ENCODE measurements at places on chromosomes 6 and 20.
A peak's percentile ranks its signal among the peaks of the same experiment; 100 is the strongest.

DNA sequence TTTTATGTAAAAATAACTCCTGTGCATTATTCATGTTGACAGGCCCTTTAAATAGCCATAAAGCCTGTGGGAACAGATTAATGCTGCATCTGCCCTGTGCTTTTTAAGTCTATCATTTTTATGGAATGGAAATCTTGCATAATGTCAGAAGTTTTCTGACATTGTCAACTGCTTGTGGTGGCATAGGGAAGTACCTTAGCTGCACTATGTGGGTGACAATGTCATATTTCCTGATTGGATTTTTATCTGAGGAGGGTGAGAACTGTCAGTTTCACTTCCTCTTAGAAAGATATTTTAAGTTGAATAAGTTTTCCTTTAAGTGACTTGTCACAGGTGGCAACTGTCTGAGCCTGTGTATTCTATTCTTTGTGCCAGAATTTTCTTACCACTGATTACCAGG is 267.9 kb downstream of the PLCB1 start:
- no peak for DNase-seq

DNA sequence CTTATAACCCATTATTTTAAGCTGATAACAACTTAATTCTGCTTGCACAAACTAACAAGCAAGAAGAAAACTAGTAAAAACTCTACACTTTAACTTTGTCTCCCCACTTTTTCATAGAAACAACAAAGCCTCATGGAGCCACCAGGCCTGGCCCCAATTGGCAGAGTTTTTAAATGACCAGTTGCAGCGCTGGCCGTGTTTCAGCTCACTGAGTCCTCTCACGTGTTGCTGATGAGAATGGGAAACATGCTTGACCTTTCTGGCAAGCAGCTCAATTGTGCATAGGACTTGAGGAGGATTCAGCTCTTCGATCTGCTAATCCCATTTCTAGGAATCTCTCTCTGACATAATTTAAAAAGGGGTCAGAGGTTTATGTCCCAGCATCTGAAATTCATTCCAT is 24.5 kb upstream of the GRM4 start:
- DNase-seq: no peak

- no peak for DNase-seq
Observed at GRCh38 chr6:89047473-89047872, 33.1 kb upstream of the PNRC1 start.

DNA sequence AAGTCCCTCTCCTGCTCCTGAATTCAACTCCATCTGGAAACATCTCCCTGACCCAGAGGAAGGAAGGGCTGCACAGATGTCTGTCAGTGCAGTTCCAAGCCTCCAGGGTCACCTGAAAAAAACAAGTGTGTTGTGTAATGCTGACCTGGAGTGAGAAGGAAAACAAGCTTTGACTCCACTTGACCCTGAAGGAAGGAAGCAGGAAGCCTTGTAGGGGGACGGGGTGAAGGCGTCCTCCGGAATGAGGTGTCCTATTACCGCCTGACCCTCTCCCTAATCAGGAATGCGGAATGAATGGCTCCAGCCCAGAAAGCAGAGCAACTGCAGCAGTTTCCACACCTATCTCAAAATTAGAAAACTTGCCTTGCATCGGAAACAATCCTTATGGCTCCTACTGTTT is 13.9 kb upstream of the ADGRF5 start:
- no peak for DNase-seq

- DNase-seq: no peak
Observed at GRCh38 chr6:7471171-7471570, 70.3 kb upstream of the DSP start.

GRCh38 chr6:82097676-82098075 is 149.9 kb downstream of the IBTK start:
- no peak for DNase-seq

DNA sequence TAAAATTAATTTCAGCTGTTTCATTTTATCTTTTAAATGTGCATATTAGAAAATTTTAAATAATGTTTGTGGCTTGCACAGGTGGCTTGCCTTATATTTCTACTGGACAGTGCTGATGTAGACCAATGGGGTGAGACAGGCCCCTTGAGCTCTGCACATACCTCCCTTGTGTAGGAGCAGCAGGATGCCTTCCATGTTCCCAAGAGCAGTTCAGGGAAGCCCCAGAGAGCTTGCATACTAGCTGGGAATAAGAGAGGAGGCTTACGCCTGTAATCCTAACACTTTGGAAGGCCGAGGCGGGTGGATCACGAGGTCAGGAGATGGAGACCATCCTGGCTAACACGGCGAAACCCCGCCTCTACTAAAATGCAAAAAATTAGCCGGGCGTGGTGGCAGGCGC is 61.4 kb downstream of the RFPL4B start:
- DNase-seq: no peak

DNA sequence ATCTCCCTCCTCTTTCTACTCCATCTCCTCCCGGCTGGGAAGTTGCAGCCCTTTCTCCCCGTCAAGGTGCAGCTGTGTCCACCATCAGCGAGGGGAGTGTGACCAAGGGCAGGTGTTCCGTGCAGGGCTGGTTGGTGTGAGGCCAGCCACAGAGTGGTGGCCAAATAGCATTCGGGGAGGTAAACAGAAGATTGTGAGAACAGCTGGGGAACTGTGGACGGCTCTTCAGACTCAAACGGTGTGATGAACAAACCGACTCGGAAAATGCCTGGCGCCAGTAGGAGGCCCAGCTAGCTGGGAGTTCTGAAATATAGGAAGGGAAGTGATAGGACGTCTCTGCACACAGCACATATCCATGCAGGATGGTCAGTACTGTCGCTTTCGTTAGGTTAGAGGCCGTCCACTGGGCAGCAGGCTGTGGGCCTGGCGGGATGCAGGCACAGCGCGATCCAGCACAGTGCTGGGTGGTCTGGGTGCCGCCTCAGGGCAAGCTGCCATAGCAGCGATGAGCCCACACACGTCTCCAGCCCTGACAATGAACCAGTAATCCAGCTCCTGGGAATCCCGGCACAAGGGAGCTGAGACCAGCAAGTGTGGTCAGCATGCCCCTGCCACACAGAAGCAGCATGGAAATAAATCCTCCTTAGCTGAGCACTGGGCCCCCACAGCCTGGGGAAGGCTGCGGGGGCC is 258.1 kb downstream of the TAF4 start:
- no peak for DNase-seq

GRCh38 chr20:63238514-63239125 is 2.9 kb downstream of the BIRC7 start:
- peak; percentile 67 for DNase-seq

DNA sequence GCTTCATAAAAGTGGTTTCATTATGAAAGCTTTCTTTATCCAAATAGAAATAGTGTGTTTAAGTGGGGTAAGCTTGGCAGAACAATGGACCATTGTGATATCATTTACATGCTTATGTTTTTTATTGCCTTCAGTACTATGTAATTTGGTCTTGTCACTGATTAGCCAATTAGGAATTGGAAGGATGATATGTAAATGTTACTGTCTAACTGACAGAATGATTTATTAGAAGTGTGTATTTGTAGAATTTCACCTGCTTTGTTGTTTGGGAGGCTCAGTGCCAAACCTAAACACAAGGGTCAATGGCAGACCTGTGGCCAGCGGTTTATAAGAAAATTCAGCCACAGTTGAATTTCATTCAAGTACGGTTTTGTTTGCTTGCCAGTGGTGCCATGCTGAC is 39.0 kb downstream of the AIG1 start:
- no peak for DNase-seq

DNA sequence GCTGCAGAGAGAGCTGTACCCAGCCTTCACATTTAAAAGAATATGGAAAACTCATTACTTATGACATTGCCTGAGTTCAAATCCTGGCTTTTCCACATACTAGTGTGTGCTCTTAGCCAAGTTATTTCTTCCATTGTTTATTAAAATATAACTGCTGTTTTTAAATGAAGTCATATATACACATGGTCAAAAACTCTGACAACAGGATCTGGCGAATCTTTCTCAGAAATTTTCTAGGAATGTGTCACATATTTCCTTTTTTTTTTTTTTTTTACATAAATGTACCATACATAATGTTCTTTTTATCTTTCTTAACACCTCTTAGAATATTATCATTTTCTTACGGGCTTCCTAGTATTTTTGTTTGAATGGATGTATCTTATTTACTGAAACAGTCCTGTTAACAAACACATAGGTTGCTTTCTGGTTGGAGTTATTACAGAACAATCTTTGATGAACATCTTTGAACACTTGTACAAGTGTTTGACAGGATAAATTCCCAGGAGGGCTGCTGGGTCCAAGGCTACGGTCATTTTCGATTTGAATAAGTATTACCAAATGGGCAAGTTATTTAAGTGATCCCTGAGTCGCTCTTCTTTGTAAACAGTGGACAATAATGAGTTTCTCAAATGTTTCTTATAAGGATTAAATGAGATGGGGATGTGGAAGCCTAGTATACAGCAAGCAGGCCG is 1.6 kb upstream of the SNX9 start:
- DNase-seq: no peak

DNA sequence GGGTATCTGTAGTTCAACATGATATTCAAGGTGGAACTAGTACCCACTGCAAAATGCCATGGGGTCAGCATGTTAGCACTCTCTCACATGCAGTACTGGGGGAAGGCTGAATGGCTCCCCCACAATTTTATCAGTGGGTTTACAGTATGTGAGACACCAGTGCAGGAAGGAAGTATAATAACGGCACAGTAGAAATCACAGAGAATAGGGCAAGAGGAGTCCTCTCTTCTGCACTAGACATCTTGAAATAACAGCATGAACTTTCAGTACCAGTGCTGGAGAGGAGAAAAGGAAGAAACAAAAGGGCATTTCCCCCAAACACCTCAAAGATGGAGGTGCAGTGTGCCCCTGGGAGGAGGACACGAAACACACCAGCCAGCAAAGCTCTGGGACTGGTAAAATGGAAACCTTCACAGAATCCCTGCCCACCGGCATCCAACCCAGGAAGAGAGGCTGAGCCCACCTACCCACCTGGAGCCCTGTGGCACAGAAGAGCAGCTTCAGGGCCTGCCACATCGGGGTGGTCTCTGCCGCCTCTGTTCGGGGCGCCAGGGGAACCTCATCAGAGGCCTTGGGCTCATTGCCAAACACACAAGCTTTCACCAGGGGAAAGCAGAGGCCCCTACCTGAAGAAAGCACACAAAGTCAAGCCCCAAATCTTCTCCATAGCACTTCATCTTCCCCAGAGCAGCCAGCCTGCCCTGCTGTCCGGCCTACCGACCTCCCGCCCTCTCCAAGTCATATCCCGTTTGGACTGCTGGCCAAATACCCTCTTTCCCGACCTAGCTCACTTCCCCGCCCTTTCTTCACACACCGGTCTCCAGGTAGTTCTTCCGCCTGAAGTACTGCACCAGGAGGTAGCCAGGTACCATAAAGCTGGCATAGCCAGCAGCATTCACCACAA is 1.2 kb downstream of the SLC35B2 start:
- no peak for DNase-seq

GRCh38 chr6:7142228-7142801 is 34.6 kb downstream of the RREB1 start:
- no peak for DNase-seq

- no peak for DNase-seq
Observed at GRCh38 chr6:111585974-111586315, 19.7 kb downstream of the TRAF3IP2 start.

- no peak for DNase-seq
Observed at GRCh38 chr6:28907394-28907793, 16.4 kb downstream of the TRIM27 start.

GRCh38 chr20:21981179-21981578 is 275.7 kb downstream of the PAX1 start:
- no peak for DNase-seq

Data from CMK (cell line).